SW480 (cell line): ENCODE measurements at places on chromosomes 4 and X.
A peak's percentile ranks its signal among the peaks of the same experiment; 100 is the strongest.

- no peak for DNase-seq
Measured at GRCh38 chr4:174434455-174434854, 87.8 kb downstream of the HPGD start.

- peak; percentile 5 for DNase-seq
Measured at GRCh38 chr4:89486042-89486441, 178.4 kb upstream of the GPRIN3 start.

DNA sequence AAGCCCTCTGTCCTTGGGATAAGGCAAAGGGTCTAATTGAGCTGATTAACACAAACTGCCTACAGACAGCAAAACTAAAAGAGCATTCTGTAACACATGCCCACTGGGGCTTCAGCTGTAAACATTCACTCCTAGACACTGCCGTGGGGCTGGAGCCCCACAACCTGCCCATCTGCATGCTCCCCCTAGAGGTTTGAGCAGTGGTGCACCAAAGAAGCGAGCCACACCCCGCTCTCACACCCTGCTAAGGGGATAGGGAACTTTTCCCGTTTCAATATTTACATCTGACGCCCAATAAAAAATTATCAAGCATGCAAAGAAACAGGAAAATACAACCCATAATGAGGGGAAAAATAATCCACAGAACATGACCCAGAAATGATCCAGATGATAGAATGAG, 46.9 kb upstream of the HSD17B10 start:
- peak; percentile 23 for DNase-seq

DNA sequence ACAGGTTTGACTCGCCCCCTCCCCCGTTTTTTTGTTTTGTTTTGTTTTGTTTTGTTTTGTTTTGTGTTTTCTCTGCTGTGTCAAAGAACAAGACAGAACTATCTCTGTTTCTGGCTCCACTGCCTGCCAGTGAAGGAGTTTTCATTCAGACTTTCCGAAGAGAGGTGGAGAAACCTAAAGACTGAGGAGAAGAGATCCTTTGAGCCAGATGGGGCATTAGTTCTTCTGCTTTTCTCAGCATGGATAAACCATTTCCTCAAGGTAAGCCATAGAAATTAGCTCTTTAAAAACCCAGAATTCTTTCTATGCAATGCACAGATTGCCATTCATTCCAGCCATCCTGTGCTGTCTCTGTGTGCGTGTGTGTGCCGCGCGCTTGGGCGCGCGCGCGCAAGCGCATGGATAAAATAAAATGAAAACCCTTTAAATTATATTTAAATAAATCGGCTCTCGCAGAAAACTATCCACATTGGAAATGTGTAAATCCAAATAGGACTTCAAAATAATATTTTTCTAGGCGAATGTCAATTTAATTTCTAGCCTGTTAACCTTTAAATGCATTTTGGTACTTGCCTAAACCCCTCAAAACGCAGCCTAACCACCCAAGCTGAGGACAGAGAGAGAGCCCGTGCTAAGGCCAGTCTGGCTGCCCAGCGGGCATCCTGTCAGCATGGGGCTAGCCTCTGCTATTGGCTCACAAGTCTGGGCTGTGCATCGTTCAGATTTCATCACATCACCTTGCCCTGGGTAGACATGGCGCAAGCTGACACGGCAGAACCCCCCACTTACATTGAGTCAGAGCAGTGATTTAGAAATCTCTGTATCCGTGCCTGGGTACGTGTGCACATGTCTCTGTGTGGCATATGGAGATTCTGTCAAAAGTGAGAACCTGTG, 113.0 kb upstream of the VAMP7 start:
- no peak for DNase-seq

GRCh38 chr4:134024251-134024650, 177.3 kb downstream of the PABPC4L start:
- peak; percentile 7 for DNase-seq

- DNase-seq: peak; percentile 20
Measured at GRCh38 chr4:147378780-147379179, 102.1 kb upstream of the EDNRA start.

DNA sequence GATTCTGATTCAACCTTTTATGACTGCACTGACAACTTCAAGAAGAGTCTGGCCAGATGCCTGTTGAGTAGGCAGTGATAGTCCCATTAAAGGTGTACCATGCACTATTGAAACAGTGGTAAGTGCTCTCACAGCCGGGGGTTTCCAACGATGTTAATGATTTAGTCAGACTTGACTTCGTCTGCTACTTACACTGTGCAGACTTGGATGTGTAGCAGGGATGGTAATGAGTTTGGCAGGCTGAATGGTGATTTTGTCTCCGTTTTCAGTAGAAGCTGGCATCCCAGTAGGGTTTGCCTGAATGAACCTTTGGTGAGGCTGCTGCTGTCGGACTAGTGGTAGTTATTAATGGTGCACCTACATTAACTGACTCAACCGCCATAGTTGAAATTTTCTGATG, 52.0 kb upstream of the TMSB15B start:
- DNase-seq: no peak

GRCh38 chrX:140087875-140088274, 122.6 kb upstream of the CXorf66 start:
- DNase-seq: peak; percentile 27

DNA sequence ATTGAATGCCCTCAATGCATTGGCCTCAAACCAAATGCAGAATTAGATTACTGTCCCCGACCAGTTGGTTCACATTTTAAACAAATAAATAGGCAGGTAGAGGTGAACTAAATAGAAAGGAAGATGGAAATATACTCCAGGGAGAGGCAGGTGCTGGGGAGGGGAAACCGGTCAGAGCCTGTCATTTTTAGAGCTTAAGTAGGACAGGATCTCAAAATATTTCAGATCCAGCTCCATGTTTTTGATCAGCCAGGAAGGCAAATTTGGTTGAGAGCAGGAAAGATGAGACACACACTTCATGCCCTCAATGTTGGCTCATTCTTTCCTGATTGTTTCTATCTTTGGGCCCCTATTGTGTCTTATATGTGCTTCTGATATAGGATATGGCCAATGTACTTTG, 206.7 kb downstream of the SHROOM3 start:
- DNase-seq: no peak
